ENCODE measurements at places on chromosomes 2 and 18. TPM values are rescaled to one million over a fixed set of nuclear protein-coding genes. Genes with fewer than 3 reads are reported as not detected.

GRCh38 chr2:6442252-6442985 is 423.3 kb downstream of the CMPK2 start:
- DNase-seq: no peak

DNA sequence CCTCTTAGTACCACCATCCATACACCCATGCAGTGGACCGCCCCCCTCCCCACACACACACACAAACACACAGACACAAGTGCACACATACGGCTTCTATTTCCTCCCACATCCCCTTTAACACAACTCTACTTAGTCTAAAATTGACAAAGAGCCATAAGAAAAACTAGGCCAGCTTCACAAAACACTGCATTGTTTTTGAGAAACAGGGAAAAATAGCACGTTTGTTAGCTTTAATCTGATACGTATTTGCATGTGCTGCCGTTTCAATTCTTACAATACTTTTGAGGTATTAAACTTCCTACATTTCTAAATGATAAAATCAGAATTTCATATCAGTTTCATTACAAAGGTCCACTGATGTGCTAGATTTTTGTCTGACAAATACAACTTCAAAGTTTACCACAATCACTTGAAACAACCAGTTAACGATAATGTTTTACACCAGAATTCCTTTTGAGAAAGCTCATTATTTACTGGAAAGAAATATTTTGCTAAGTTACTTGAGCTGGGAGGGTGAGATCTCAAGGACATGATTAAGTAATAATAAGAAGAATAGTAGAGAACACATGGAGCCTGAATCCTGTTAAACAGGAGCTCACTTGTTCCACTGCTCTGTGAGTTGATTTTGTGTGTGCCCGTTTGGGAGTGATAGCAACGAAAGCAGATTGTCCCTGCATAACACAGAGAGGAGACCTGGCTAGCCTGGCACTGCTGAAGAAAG is 74.5 kb downstream of the MOGAT1 start:
- no peak for DNase-seq

DNA sequence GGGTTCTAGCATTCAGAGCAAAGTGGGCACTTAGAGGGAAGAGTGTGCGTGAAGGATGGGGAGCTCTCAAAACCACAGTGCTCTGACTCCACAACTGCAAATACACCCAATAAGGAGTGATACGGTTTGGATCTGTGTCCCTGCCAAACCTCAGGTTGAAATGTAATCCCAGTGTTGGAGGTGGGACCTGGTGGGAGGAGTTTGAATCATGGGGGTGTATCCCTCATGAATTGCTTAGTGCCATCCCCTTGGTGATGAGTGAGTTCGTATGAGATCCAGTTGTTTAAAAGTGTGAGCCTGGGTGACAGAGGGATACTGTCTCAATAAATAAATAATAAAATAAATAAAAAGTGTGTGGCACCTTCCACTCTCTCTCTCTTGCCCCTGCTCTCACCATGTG is 50.3 kb upstream of the CCDC85A start:
- no peak for DNase-seq

CPS1 gene
- total RNA-seq: 1.4 TPM

CD207 gene
- total RNA-seq: not detected

FBXO48 gene
- 0.60 TPM for total RNA-seq

DNA sequence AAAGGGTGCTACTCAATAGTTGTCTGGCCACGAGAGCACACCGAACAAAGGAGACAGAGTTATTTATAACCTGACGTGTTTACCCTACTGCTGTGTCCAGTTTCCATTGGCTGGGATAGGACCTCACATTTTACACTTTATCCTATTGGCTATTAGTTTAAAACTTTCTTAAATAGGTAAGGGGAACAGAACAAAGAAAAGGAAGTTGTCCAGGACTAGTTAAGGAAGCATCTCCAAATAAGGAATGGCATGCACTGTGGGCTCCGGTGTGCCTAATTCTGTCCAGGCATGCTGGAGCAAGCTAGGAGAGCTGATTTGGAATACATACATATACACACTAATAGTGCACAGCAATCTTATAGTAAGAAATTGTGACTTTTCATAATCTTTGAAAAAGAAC is 72.2 kb downstream of the CAB39 start:
- no peak for DNase-seq

TUBB8B gene
- not detected for total RNA-seq

CAPN14 gene
- total RNA-seq: not detected

GRCh38 chr2:25190536-25190935 is 22.2 kb upstream of the POMC start:
- no peak for DNase-seq

DNA sequence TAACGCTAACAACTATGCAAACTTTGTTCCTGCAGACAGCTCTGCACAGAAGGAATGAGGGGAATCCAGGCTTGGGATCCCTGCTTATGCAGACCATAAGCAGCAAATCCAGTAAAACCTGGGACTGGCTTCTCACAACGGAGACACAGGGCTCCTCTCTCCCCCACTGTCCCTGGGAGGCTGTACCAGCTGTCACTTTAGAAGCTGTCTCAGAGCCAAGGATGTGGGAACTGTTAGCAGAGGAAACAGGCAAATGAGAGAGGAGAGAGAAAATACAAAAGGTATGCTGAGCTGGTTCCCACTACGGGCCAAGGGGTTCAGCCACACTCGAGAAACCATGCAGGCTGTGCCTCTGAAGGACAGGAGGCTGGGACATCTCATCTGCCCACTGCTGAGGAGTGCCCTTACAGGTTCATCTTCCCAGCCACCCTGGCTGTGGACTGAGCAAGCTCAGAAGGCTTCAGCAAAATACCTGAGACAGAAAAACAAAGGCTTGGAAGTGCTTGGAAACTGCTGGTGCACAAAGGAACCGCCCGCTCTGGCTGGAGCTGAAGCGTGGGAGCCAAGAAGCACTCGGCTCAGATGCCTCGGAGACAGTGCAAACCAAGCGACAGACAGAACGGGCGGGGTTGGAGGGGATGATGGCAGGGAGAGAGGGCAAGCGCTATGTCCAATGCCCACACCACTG is 72.5 kb downstream of the FAM210A start:
- DNase-seq: no peak

FIGN gene
- 4.6 TPM for total RNA-seq

TMBIM1 gene
- 196 TPM for total RNA-seq

CYB5A gene
- total RNA-seq: 206 TPM

- DNase-seq: no peak
Observed at GRCh38 chr2:98927027-98927426, 9.0 kb downstream of the CRACDL start.

- DNase-seq: no peak
Observed at GRCh38 chr2:132654968-132655367, 15.0 kb downstream of the LYPD1 start.

- no peak for DNase-seq
Observed at GRCh38 chr18:22858121-22858520, 75.0 kb upstream of the RBBP8 start.

DNA sequence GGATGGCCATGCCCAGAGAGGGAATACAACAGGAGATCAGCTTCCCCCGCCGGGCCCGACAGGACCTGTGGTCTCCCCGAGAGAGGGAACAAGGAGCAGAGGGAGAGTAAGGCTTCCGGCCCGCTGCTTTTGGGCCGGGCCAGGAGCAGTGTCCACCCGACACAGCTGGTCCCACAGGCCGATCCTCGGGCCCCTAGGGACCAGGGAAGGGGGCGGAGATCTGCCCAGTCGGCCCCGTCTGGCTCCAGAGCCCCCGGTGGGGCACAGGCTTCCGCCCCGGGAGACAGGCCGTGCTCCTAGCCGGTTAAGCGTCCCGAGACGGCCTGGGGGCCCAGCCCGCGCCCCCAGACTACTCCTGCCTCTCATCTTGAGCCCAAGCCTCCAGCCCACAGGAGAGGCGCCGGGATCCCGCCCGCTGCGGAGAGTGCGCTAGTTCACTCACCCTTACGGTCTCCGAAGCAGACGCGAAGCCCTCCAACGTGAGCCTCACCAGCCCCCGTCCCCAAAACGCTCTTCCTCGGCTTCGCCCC is at the start of gene MCFD2:
Gene MCFD2 (minus strand): TSS at position 526 of the 530 bp plus-strand sequence. CDS start 6,635 bp downstream, outside the sequence.
- no peak for DNase-seq

GRCh38 chr18:2918761-2919550 is 72.2 kb downstream of the EMILIN2 start:
- no peak for DNase-seq

GRCh38 chr18:29531746-29532145 is 1354.8 kb upstream of the CDH2 start:
- DNase-seq: no peak

VWA3B gene
- total RNA-seq: not detected

DNA sequence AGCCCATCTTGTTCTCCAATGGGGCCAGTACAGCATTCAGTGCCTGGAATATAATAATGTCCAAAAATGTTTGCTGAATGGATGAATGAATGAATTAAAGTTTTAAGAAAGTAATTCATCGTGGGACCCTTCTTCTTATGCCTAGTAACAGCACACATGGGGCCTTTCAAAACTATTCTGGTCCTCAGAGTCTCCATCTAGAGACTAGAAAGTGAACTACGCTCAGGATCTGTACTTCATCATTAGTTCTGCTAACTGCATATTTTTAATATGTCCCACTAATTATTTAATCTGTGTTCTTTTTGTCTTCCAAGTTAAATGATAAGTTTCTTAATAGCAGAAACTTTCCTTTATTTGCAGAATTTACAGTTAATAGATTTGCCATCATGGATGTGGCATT is 172.5 kb downstream of the SMAD2 start:
- no peak for DNase-seq

GRCh38 chr2:26925100-26925791 is 45.2 kb upstream of the MAPRE3 start:
- no peak for DNase-seq

GRCh38 chr18:70276416-70277191 is 12.2 kb upstream of the SOCS6 start:
- DNase-seq: no peak

GRCh38 chr2:95374451-95374920 is 28.0 kb upstream of the FAHD2A start:
- no peak for DNase-seq

GRCh38 chr2:15043336-15044058 is 411.0 kb downstream of the LRATD1 start:
- no peak for DNase-seq

GRCh38 chr2:133833746-133834145 is 265.5 kb upstream of the NCKAP5 start:
- no peak for DNase-seq

DNA sequence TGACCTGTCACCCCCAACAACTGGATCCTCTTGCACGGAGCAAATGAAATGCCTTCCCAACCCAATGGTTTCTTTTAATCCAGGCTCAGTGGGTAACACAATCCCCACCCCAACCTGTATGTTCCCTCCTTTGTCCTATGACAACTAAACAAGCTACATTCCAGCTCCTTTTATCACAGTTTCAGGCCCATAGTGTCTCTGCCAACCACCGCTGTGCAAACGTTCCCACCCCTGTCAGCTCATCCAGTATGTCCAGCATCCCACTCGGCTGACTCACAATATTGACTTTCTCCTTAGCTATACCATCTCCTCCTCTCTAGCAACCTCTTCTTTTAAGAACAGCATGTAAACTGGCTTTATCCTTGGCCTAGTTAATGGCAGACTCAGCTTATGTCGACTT is 117.9 kb upstream of the PPP1CB start:
- no peak for DNase-seq

DNA sequence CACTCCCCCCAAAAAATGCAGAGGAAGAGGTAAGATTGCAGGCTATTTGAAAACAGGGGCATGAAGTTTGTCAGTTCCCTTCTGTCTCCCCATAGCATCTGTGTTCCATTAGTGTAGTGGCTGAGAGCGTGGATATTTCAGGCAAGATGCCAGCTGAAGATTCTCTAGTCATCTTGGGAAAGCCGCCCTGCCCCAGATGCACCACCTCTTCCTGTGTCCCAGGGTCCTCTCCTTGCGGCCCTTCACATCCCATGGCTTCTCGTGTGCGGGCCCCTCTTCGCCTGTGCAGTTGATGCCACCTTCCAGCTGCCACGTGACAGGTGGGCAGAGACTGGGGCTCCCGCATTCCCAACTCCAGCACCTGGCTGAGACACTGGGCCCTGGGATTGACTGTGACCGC is 16.1 kb downstream of the TMEM127 start:
- DNase-seq: no peak

DNA sequence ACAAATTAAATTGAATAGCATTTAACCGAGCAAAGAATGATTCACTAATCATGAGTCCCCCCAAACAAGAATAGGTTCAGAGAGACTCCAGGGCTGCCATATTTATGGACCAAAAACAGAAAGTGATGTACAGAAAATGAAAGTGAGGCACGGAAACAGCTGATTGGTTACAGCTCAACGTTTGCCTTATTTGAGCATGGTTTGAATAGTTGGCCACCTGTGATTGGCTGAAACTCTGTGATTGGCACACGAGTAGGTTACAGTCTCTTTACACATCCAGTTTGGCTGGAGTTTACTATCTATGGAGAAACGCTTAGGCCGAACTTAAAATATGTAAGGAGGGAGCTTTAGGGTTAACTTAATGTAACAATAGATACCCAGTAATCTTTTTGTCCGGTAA is 27.0 kb upstream of the DPYSL5 start:
- DNase-seq: no peak

DNA sequence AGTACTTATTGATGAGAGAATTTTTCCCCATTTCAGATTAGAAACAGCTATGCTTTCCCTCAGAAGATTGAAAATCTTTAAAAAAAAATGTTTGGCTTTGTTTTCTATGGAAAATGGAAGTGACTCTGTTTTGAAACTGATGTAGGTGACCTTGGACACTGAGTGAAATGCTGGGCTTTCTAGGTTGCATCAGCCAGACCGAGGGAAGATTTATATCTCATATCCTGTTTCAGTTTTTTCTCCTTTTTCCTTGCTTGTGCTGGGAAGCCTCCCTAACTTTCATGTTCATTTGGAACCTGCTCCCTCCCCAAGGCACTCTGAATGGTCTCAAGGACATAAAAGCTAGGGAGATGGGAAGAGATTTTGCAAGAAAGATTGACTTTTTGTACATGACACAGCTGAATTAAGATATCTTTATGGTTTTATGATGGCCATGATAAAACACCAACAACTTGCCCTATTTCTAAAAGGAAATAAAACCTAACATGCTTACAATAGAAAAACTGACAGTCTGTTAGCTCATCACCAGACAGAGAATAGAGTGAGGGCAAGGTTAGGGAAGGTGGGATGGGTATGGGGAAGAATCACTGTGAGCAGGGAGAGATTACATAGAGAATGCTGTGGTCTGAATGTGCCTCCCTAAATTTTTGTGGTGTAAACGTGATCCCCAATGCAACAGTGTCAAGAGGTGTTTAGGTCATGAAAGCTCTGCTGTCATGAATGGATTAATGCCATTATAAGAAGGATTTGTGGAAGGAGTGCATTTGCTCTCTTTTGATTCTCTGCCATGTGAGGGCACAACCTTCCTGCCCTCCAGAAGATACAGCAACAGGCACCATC is 249.7 kb downstream of the TPGS2 start:
- DNase-seq: no peak

All from pancreas (tissue), 10 donors.